ENCODE measurements at places on chromosomes 2 and 18.

GRCh38 chr2:144323946-144324345 lies 196.0 kb downstream of the ZEB2 start:
- DNase-seq, result no peak

GRCh38 chr2:179393481-179393880 lies 128.8 kb upstream of the SESTD1 start:
- DNase-seq, result peak; percentile 61

DNA sequence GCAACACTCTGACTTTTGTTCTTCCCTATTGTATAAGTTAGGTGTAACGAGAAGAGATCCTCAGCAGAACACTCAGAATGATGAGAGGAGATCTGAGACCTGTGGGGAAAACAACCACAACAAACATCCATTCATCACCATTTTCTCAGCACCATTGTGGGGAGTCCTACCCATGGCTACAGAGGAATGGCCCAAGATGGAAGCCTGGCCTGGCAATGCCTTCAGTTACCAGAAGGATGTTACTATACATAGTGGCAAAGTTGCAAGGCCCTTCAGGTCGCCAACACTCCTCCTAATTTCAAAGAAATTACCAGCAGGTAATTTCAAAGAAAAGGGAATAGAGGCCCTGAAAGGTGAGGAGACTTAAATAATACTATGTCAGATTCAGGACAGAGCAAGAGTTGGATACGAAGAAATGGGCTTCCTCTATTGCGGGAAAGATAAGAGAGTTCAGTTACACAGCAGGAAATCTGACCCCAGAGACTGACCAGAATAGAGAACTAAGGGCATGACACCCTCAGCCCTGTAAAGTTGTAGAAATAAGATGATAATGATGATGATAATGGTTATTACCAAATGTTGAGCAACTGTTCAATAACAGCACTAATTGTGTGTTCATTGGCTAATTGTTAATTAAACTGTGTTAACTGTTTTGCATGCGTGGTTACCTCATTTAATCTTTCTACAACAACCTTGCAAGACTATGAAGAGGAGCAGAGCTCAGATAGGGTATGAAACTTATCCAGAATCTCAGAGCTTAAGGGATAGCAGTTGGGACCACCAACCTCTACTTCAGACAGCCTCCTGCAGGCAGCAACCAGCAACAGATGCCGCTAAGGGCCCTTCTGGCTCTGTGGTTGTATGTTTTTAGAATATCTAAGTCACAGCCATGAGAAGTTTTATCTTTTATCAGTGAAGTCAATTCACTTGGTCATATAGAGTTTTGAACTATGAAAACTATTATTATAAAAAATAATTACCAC lies 37.5 kb downstream of the DHRS9 start:
- DNase-seq, result no peak

GRCh38 chr2:10297959-10298531 lies 4.7 kb upstream of the HPCAL1 start:
- peak; percentile 53 for DNase-seq

GRCh38 chr18:41714872-41715271 lies 240.2 kb upstream of the PIK3C3 start:
- DNase-seq, result no peak

DNA sequence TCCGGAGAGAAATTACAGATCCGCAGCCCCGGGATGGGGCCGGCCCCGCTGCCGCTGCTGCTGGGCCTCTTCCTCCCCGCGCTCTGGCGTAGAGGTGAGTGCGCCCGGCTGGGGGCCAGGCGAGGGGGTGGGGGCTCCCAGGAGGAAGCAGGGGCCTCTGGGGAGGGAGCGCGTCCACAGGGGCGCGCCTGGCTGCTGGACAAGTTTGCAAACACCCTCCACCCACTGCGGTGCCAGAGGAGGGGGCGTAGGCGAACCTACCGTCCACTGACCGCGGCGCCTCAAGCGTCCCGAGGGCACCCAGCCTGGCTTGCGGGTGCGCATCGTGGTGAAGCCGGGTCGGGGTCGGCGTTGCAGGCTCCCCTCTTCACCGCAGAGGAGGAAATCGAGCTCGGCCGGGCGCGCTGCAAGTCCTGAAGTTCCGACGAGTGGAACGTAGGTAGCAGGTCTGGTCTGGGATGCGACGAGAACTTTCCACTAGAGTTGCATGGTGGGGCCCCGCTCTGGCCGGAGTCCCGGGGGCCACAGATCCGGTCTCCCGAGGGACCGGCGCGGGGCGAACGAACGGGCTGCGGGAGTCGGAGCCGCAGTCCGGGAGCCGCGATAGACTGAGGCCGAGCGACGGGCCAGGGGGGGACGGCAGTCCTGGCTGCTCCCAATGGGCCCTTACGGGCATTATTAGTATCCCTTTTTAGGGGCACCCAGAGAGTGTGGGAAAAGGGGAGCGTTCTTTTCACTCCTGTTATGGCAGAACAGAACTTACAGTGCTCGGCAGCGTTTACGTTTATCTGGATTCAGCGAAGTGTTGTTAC lies 502 bp downstream of the MERTK start:
- peak; percentile 42 for DNase-seq

GRCh38 chr2:45778720-45779171 lies 127.3 kb downstream of the PRKCE start:
- peak; percentile 63 for DNase-seq

DNA sequence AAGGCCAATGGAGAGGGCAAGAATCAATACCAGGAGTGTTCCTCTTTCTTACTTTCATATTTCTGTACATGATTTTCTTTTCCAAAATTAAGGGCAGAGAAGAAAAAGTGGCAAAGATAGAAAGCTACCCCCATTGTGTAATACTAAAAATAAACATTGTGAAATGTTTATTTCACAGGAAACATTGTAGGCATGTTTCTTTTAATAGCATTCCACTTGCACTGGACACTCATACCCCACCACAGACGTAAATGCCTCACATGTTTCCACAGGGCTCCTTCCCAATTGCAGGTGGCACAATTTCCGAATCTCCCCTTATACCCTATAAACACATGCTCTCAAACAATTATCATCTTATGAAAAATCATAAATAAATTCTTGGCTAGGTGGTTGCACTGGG lies 645.1 kb upstream of the SETBP1 start:
- DNase-seq, result peak; percentile 1

DNA sequence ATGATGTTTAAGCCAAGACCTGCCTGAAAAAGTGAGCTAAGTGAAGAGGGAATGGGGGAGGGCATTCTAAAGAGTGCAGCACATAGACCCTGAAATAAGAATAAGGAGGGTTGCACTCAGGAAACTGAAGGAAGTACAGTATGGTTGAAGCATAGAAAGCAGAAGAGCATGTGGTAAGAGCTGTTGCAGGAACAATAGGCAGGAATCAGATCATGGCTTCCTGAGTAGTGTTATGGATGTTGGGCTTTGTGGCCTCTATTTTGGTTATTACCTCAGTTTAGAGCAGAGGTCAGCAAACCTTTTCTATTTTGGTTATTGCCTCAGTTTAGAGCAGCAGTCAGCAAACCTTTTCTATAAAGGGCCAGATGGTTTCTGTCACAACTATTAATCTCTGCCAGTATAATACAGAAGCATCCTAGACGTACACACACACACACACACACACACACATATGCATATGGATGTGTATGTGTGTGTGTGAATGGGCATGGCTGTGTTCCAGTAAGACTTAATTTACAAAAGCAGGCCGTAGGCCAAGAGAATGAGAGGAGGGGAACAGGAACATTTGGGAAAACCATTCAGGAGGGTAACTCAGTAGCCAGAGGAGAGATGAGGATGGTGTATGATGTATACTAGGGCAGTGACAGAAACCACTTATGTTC lies 91.1 kb upstream of the MYO3B start:
- DNase-seq, result no peak
